AG10803 (cell line): ENCODE measurements at places on chromosomes 13 and 19.

DNA sequence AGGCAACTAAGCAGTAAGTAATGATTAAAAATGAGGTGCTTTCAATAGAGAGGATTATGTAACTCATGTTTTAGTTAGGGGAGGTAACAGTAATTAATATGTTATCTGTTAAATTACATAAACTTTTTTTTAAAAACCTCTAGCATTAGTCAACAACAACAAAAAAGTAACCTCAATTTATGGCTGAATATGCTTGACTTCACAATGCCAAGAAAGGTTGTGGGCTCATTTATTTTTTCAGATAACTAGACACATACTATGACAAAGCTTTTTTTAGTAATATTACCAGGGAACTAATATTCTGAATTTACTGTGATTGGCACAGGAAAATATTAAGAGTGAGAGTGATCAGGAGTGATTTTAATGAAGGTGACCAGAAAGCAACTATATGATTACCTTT lies 54.9 kb downstream of the KCNRG start:
- no peak for DNase-seq

DNA sequence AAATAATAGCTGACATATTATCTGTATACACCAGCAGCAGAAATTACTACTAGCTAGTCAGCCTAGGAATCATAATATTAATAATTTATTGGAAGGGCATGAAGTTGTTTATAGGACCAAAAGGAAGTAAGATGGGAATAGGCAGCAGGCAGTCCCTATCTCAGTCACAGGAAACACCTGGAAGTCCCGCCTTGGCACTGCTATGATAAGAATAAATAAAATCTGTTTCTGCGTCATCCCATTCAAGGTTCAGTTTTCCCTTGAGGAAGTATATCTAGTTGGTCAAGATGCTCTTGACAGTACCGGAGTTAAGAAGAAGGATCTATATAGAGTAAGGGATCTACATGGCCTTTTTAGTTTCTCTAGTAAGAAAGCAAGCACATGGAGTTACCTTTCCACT lies 830.8 kb downstream of the DIAPH3 start:
- DNase-seq: no peak

- peak; percentile 99 for DNase-seq
Measured at GRCh38 chr19:2549701-2550191, 73.8 kb downstream of the GADD45B start.

- no peak for DNase-seq
Measured at GRCh38 chr13:42071672-42072419, 23.4 kb downstream of the DGKH start.

GRCh38 chr19:35996777-35997176 lies 1.8 kb downstream of the SDHAF1 start:
- DNase-seq: no peak
